GM13976 (cell line): ENCODE measurements at places on chromosomes 16 and 17.
A peak's percentile ranks its signal among the peaks of the same experiment; 100 is the strongest.

DNA sequence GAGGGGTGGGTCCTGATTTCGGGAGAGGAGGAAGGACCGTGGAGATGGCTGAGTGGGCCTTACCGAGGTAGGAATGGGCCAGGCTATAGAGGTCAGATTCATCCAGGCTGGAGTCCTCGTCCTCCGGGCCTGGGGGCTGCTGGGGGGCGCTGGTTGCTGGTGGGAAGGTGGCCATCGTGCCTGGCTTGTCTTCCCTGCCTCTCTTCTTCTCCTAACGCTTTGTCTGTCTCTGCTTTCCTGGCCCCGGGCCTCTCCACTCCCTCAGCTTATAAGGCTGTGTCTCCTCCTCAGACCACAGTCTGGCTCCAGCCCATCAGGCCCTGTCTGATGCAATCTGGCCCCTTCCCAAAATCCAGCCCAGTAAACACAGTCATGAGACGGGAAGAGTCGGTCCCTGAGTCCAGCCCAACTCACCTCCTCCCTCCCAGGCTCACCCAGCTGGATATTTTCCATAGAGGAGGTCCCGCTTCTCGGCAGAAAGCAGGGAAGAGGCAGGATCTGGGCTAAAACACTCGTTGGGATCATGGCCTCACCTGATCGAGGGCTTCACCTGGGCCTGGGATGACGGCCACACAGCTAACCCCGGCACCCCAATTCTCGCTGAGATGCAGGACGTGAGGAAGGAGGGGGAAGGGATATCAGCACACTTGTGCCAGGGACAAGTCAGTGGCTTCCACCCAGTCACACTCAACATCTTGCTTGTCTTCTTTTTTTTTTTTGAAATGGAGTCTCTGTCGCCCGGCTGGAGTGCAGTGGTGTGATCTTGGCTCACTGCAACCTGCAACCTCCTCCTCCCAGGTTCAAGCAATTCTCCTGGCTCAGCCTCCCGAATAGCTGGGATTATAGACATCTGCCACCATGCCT lies at the start of gene NUPR1:
NUPR1 (minus strand) TSS at position 242 of the 864 bp plus-strand sequence; CDS start at position 175, 67 bp downstream.
- DNase-seq = no peak

- no peak for DNase-seq
Observed at GRCh38 chr16:68733570-68733969, 3.5 kb upstream of the CDH1 start.

DNA sequence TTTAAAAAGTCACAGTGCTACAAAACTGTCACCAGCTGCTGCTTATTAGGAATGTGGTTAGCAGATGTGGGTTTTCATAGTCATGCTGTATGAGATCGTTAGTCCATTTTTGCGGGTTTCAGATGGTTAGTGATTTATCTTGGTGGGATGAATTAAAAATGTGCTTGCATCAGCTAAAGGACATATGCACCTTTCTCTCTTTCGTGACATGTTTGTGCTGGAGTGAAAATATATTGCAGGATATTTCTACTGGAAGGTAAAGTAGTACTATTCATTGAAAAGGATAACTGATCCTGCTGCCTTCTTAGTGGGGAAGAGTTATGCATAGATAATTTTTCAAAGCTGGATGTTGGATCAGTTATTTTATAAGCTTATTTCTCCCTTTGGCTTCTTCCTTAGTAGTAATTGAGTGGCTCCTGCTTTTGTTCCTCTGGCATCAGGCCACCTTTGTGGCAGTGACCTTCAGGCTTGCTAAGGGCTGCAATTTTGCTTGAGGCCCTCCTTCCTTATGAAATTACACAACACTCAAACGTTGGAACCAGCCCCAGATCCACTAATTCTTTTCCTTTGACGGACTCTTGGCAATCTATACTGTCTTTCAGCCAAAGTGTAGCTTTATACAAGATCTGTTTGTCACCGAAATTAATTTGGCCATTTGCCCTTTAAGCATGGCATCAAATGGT lies 7.5 kb upstream of the SNTB2 start:
- DNase-seq = no peak

GRCh38 chr16:27374804-27375425 lies 27.1 kb upstream of the IL21R start:
- peak; percentile 76 for DNase-seq

- DNase-seq = no peak
Observed at GRCh38 chr17:27530764-27531391, 74.6 kb downstream of the KSR1 start.

GRCh38 chr16:74309789-74310781 lies 13.5 kb downstream of the PSMD7 start:
- peak; percentile 67 for DNase-seq

- DNase-seq = no peak
Observed at GRCh38 chr17:8020776-8021564, 17.9 kb upstream of the ALOX15B start.

- no peak for DNase-seq
Observed at GRCh38 chr16:72961863-72962262, 86.1 kb downstream of the ZFHX3 start.

DNA sequence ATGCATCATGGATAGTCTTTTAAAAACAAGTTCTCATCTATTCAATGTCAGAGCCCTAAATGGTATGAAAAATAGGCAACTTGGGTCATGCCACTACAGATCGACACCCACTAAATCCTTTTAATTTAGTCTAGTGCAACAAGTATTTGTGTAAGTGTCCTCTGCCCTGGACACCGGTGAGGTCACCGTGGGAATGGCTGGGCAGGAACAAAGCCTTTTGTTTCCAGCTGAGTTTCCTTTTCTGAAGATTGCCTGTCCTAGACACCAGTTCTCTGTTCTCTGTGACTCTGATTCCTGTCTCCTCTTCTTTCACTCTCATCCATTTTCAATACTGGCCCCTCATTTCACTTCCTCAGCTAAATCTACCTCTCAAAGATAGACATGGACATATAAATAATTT lies 446.5 kb downstream of the MAF start:
- DNase-seq = no peak

- DNase-seq = no peak
Observed at GRCh38 chr17:13598353-13599167, 3.2 kb downstream of the HS3ST3A1 start.

GRCh38 chr16:85574672-85575475 lies 38.2 kb upstream of the GSE1 start:
- DNase-seq = no peak

DNA sequence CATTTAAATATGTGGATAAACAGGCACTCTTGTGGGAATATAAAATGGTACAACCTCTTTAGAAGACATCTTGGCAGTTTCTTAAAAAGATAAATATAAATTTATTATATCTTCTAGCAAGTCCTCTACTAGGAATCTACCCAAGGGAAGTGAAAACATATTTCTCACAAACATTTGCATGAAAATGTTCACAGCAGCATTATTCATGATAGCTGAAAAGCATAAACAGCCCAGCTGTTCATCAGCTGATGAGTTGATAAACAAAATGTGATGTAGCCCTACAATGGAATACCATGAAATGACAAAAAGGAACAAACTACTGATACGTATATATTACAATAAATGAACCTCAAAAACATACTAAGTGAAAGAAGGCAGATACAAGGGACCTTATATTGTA lies 12.0 kb downstream of the DGKE start:
- no peak for DNase-seq

GRCh38 chr17:54968988-54969332 lies 395 bp downstream of the STXBP4 start:
- DNase-seq = peak; percentile 32

- peak; percentile 50 for DNase-seq
Observed at GRCh38 chr17:3635474-3636153, 436 bp downstream of the SHPK start.

DNA sequence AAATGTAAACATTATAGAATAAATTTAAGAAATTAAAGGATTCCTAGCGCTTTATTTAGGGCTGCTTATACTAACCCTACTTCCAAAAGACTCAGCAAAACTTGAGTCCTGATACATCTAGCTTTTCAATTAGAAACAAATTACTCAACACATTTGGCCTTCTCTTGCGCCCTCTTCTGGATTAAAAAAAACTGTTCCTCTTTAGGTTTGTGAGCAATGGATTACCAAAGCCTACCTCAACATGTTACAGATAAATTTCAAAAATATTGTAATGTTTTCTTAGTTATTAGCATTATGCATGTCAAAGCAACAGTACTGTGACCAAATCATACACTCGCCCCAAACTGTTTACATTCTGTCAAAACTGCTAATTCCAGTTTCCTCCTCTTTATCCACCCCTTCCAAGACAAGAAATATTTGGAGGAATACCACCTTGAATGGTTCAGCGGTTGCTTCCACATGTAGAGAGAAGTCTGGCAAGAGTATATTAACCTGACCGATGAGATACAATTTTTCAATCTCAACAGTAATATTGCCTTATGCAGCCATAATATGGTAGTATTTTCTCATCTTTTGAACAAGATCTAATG lies 2.7 kb downstream of the NUFIP2 start:
- peak; percentile 60 for DNase-seq

GRCh38 chr16:84893849-84894599 lies 74.2 kb downstream of the CRISPLD2 start:
- DNase-seq = no peak

DNA sequence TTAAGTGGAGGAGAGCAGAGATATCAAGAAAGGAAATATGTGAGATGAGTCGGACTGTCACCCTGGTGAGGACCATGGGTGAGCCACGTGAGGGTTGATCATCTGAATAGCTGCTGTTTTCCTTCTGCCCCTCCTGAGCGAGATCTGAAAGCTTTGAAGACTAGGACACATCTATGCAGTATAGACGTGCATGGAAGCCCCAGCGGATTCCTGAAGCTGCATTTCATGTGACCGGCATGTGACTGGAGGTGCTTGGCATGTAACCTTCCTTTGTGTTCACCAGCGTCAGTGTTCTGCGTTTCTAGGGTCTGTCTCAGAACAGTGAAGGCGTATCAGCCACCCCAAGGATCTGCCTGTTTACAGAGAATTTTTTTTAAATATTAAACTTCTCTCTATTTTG lies 75.1 kb downstream of the MSI2 start:
- no peak for DNase-seq

DNA sequence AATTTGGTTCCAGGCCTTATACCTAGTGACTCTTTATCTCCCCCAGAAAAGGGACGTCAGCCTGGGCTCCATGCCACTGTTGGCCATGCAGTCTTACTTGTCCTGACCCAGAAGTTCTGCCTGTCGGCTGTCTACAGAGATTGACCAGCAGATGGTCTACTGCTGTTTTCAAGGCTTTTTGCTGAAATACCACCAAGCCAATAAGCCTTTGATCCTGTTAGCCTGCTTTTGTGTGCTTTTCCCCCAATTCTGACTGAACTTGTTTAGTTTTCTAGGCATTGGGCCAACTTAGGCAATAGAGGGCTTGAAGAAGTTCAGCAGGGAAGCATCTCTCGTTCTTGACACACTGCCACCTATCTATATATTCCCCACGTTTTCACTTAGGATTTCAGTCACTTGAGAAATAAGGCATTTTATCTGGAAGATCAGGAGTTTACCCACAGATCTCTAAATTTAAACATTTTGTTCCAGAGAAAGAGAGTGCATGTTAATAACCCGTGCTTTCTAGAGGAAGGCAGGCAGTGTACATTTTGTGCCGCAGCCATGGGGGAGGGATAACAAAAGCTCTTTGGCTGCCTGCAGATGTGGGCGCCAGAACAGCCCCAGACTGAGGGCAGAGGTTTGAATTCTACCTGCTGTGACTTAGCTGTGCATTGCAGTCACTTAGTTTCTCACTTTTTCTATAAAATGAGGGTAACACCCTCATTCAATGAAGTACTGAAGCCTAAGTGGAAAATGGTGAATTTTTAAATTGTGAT lies 12.3 kb upstream of the CARMIL2 start:
- no peak for DNase-seq

GRCh38 chr16:53212893-53213223 lies 158.1 kb downstream of the CHD9 start:
- DNase-seq = no peak
